ENCODE measurements at places on chromosomes 4 and X.

GRCh38 chr4:99572527-99573240 is 1.9 kb upstream of the MTTP start:
- no peak for DNase-seq

- DNase-seq, result no peak
These were observed 287.9 kb upstream of the NOCT start for GRCh38 chr4:138727731-138728130.

DNA sequence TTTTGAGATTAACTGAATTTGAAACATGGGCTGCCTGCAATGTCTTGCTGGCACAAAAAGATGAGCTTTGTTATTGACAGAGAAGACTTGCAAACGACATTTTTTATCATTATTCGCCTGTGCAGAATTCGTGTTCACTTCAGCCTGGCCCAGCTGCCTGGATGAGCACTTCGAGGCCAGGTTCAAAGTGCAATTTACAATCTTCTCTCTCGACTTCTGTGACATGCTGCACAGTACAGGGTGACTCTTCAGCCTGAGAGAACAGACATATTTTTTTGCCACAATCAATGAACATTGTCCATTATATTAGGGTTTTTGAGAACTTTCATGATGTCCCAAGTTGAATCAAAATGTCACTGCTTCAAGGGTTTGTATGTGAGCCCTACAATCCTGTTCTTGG is 616.5 kb downstream of the SMARCA1 start:
- DNase-seq, result no peak

GRCh38 chr4:38891051-38891983 is 23.7 kb downstream of the FAM114A1 start:
- DNase-seq, result no peak

DNA sequence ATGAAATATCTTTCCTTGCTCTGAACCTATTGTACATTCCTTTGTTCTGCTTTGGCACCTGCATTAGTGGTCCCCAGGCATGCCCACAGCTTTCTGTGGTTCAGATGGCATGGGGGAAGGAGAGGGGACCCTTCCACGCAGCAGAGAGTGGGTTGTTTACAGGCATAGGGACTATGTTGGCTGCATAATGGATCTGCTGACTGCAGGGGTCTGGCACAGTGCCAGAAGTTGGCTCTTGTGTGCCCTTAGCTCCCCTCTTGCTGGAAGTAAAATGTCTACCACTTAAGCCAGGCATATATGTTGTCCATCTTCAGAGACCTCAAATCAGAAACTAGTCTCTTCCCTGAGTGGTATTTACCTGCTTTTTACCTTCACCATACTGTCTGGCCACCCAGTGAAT is 651.9 kb upstream of the PCDH7 start:
- DNase-seq, result no peak

GRCh38 chr4:95728145-95728544 is 111.7 kb upstream of the PDHA2 start:
- DNase-seq, result no peak

DNA sequence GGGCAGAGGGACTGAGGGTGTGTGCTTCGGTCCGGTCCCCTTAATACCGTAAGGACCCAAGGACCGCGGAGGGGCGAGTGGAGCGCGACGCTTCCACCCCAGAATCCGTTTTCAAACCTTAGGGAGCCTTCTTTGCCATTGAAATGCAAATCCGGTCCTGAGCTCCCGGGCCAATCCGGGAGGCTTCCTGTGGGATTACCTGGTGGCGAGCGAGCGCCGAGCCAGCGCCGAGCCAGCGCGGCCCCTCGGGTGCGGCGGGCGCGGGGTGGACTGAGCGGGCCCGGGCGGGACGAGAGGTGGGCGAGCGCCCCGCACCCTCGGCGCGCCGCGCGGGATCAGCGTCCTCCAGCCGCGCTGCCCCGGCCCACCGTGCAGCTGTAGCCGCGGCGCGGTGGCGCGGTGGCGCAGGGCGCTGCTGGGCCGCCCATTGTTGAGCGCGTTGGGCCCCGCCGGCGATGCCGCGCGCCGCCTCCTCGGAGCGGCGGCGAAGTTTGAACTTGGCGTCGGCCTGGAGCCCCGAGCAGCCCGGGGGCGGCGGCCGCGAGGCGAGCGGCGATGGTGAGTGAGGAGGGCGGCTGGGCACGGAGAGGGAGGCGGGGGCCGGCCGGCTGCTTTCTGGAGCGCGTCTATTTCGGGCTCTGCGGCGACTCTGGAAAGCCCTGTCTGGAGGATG is 208.7 kb downstream of the SOWAHB start:
- peak; percentile 3 for DNase-seq

DNA sequence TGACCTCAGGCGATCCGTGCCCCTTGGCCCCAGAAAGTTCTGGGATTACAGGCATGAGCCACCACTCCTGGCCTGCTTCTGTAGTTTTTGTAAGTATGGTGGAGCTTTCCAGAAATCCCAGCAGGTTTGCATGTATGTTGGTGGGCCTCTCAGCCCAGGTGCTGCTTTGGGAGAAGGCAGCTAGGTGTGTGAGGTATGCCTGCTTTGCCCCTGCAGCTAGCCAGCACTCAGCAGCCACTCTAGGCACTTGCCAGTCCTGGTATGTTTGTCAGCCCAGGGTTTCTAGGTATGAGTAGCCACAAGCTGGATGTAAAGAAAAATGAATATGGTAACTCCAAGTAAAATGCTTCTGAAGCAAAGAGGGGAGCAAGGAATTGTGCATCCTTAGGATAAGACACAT is 8.9 kb downstream of the SNX25 start:
- no peak for DNase-seq

- no peak for DNase-seq
These were observed 668.1 kb downstream of the RPA4 start for GRCh38 chrX:97551821-97552220.

- no peak for DNase-seq
These were observed 13.3 kb upstream of the CENPU start for GRCh38 chr4:184747034-184747830.

- no peak for DNase-seq
These were observed 9.2 kb downstream of the HOPX start for GRCh38 chr4:56671860-56672259.

- DNase-seq, result no peak
These were observed 70.5 kb downstream of the HADH start for GRCh38 chr4:108060164-108060563.

DNA sequence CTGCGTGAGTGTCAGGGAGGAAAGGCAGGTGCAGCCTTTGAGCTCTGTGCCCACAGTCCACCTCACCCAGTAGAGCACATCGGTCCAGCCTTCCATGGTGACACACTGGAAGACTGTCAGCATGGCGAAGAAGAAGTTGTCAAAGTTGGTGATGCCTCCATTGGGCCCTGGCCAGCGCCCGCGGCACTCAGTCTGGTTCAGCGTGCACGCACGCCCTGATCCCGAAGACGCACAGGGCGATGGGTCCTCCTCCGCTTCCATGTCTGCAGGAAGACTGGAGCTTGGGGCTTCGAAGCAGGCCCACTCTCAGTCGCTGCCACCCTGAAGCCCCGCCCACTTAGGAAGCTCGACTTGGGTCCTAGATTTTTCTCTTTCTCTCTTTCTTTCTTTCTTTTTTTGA is 5.0 kb downstream of the CACNA1F start:
- no peak for DNase-seq

DNA sequence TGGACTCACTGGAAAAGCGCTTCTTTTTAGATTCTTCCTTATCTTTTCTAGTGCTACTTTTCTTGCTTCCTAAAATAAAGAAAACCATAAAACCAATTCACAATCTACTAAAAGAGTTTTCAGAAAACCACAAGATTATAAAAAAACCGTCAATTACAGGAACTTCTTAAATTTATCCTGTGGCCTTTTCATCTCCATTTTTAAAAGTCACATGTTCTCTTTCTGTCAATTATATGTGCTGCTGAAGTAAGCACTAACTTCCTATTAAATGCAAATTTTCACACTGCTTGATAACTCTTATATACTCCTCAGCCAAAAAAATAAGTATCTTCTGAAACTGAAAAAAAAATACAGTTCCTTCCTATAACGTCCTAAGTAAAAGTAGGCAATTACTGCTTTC is 32.8 kb downstream of the CENPC start:
- no peak for DNase-seq

DNA sequence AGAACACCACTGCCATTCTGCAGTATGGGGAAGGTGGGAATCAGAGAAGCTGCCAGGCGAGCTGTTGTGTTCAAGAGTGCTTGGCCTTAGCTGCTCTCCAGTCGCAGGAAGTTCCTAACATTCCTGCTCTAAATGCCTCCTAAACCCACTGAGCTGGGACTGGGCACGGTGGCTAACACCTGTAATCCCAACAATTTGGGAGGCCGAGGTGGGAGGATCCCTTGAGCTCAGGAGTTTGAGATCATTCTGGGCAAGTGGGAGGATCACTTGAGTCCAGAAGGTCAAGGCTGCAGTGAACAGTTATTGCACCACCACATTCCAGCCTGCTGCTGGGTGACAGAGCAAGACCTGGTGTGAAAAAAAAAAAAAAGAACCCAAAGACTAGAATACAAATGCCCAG is 690.3 kb upstream of the FAM241A start:
- no peak for DNase-seq

DNA sequence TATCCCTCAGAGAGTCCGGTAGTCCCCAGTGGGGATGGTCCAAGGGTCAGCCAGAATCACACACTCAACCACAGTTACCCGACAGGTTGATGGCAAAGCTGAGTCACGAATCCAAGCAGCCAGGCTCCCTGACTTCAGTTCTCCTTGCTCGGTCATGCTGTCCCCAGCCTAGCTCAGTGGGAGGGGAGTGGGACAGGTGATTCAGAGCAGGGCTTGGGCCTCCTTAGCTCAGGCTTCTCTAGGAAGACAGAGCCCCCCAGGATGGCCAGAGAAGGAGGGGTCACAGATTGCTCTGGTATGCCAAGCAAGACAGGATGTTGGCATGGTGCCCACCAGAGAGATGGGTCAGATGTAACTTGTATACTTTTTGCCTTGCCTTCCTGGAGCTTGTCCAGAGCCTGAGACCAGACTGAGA is 66.5 kb downstream of the EFNB1 start:
- DNase-seq, result no peak

GRCh38 chr4:6562931-6563901 is 11.8 kb upstream of the MAN2B2 start:
- no peak for DNase-seq

DNA sequence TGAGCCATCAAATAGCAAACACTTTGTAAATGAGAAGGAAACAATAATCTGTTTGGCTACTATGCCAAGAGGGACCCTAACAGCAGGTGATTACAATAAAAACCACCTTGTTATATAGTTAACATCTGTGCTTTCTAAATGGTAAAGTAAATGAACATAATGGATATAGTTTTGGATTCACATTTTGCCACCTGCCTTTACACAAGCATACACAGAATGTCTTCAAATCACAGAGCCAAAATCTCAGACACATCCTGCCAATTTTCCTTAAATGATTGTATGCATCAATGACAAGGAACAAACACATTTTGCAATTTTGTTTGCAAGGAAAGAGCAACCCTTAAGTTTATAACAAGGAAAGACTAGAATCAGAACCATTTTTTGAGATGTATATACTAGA is 334.2 kb downstream of the FSTL5 start:
- DNase-seq, result peak; percentile 60

DNA sequence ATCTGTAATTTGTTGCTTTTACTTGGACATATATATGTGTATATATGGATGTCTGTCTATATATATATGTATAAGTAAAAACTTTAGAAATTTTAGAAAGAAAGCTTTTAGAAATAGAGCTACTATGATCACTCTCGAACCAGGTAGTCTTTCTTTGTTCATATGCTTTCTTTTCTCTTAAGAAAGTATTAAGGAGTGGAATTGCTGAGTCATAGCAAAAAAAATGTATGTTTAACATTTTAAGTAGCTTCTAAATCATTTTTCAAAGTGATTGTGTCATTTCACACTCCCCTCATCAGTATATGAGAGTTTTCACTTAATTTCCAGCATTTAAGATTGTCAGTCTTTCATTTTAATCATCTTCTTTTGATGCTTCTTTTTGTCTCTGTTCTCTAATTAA is 447.9 kb upstream of the TECRL start:
- no peak for DNase-seq

- DNase-seq, result no peak
These were observed 83.4 kb upstream of the NKX1-1 start for GRCh38 chr4:1489639-1489995.

DNA sequence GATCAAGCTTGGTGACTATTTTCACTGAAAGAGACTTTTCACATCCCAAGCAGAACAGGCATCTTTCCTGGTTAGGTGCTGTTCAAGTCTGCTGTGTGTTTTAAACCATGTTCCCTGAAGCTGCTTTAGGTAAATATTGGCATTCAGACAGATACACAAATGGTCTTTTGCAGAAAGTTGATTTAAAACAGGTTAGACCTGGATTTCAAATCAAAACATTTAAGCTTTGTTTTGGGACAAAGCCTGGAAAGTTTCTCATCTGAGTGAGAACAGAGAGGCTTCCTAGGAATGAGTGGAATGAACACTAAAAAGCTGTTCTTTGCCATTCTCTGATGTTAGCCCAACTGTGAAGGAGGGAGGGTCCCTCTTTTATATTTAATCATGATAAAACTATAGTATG is 10.1 kb downstream of the ANXA3 start:
- no peak for DNase-seq

Measured in NCI-H2081 treated with DMSO at 0.1 percent for 48 hours (cell line).